ENCODE measurements at places on chromosomes 5 and 9.

DNA sequence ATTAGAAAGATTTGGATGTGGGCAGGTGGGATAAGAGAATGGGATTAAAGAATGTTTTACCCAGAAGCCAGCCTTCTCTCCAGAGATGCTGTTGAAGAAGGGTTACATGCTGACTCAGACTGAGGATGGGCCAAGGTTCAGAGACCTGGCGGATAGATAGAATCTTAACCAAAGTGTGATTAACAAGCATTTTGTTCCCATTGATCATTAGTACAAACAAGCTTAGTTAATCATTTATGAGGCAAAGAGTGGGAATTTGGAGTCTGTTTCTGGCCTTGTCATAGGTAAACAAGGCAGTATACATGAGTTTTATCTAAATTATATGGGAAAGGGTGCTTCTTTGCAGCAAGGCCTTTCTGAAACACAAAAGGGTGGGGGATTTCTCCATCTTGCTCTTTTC, 20.8 kb upstream of the DTWD2 start:
- DNase-seq = no peak

DNA sequence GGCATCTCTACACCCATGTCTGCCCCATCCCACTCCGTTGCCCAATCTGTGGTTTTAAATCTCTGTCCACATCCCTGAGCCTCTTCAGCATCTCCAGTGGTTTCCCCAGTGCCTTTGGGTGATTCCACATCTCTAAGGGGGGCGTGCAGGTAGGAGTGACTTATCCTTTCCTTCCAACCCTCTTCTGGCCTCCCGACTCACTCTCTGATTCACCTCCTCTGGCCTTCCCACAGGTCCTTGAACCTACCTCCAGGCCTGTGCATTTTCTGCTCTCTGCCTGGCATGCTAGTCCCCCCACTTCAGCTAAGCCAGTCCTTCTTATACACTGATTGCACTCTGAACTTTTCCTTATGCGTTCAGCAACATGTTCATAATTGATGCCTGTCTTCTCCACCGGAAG, 99.0 kb downstream of the RALGPS1 start:
- no peak for DNase-seq

DNA sequence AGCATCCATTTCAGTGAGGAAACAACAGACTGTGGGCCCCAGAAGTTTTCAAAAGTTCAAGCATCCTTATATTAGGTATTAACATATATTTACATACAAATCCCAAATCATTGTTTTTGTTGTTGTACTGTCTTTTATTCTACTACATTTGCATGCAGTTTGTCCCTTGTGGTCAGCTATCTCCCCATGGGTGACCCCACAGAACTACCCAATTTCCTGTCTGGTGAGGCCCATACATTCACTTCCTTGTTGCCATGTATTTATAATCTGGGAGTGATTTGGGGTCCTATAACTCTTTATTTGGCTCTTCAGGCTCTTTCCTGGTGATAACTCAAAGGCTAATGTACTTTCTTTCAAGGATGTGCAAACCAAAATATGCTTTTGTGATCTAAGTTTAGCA, 3.3 kb upstream of the CD180 start:
- DNase-seq = no peak

- peak; percentile 26 for DNase-seq
These were observed 45.0 kb upstream of the PRSS3 start for GRCh38 chr9:33750307-33750838.

DNA sequence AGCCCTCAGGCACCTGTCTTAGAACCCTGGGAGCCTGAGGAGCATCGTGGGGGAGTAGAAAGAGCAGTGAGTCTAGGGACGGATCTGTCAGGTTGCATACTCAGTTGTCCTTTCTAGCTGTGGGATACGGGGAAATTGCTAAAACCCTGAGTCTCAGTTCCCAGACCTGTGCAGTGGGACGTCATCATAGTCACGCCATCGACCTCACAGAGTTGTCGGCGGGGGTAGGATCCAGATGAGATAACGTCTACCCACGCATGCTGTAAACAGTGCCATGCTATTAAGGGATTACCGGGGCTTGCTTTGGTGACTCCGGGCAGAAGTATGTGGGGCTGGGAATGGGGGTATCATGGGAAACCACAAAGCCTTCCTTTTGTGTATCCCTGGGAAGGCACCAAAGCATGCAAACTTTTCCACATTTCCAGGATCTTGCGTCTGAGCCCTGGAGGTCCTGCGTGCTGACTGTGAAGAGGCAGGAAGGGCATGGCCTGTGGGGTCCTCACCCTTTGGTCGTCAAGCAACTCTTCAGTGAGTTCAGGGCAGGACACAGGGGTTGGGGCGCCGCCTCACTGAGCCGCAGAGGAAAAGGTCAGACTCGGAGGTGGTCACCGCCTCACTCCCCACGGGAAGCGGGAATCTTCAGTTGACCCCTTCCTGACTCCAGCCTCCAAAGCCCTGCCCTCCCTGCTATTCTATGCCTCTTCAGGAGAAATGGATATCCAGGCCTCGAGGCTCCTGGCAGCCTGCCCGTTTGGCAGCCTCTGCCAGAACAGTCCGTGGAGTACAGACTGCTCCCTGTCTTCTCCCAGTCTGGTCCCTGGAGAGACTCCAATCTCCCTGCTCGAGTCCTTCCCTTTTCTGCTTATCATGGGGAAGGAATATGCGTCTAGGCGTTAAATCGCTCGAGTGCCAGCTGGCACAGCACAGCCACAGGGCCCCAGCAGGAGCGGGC, 186.8 kb upstream of the KLF9 start:
- DNase-seq = peak; percentile 85

GRCh38 chr5:164326219-164326618, 820.8 kb downstream of the MAT2B start:
- no peak for DNase-seq

DNA sequence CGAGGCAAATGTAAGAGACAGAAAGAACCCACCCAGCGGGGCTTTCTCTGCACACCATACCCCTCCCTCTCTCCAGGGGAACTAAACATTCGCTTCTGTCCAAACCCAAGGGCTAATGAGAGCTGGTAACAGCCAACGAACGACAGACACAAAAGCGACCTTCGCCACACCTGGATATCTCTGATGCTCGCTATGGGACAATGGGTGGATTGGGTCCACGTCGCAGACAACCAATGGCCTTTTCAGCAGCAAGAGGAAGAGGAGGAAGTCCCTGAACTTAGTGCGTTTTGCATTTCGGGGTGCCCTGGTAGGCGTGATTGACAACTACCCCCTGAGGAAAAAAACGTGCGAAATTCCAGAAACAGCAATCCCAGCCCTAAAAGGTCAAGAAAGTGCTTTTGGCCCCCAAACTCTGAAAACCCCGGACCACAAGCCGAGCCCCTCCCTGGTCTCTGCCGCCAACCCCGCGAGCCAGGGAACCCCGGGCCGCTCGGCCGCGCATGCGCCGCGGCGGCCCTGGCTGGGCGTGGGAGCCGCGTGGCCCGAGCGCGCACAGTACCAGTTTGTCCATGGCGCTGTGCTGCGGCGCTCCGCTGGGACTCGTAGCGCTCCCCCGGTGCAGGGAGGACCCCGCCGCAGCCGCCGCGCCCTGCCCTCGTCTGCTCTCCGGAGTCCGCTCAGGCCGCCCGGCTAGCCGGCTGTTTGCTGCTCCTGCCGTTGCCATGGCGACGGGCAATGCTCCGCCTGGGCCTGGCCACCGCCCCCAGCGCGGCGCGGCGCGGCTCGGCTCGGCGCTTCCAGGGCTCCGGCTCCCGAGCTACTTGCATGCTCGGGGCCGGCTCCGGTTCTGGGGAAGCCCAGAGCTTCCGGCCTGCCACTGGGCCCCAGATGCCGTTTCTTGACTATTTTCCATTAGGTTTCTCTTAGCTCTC, 66.9 kb upstream of the DNAH5 start:
- peak; percentile 84 for DNase-seq

GRCh38 chr9:117718085-117718484, 13.9 kb downstream of the TLR4 start:
- peak; percentile 41 for DNase-seq

DNA sequence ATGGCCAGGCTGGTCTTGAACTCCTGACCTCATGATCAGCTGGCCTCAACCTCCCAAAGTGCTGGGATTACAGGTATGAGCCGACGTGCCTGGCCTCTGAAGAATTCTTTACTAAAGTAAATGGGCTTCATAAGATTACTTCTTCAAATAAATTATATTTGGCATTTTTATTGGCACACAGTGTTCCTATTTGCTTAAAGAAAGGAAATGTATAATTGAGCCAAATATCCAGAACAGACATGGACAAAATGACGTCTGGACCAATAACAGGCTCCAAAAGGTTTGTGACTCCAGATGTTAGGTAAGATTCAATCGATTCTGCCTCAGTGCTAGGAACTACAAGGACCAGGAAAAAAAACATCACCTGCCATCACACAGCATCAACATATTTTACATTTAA, 40.7 kb downstream of the ECPAS start:
- no peak for DNase-seq

GRCh38 chr5:20020247-20020646, 32.2 kb upstream of the CDH18 start:
- DNase-seq = no peak

DNA sequence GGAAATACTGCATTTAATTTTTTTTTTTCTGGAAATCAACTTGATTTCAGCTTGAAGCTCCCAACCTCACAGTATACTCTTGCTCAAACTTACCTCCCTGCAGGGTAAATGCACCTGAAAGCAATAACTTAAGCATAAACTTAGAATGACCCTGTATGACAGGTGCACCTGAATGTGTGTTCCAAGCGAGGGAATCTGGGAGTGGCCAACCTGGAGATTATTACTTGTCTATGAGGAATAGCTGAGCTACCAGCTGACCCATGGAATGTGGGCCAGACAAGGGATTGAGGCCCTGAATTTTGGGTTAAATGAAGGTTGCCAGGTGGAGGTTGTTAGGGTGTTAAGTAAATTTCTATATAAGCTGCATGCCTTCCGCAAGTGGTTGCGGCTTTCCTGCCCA, 140.6 kb downstream of the OSTF1 start:
- no peak for DNase-seq

GRCh38 chr9:110622368-110622767, 42.8 kb upstream of the SVEP1 start:
- DNase-seq = no peak

GRCh38 chr9:34256987-34257585, 72.0 kb downstream of the KIF24 start:
- no peak for DNase-seq

DNA sequence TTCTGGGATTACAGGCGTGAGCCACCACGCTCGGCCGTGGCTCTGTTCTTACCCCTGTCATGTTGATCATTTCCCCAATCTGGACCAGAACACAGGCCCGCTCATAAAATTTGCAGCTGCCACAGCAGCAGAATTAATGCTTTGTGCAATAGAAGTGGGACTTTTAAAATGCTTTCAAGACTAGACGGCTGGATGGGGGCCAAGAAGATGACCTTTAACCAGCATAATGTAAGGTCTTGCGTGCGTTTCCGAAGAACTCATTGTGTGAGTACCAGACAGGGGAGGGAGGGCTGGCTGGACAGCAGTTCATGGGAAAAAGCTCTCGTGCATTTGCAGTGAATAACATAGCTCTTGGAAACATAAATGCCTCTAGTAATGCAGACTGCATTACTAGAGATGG, 3.5 kb upstream of the WDR38 start:
- DNase-seq = no peak

DNA sequence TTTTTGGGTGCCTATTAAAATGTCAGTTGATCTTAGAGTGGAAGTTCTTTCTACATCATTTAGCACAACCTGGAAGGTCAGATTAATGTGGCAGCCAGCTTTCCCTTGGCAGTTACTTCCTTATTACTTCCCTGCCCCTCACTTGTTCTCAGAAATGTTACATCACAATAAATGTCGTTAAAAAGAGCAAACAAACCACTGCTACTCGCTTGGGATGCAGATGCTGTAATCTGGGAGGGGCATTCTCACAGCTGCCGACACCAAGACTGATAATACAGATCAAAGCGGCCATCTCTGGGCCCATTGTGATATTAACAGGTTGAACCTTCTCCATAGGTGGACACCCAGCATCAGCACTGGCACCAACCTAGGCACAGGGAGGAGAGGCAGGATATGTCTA, 29.3 kb downstream of the PLAC8L1 start:
- no peak for DNase-seq

DNA sequence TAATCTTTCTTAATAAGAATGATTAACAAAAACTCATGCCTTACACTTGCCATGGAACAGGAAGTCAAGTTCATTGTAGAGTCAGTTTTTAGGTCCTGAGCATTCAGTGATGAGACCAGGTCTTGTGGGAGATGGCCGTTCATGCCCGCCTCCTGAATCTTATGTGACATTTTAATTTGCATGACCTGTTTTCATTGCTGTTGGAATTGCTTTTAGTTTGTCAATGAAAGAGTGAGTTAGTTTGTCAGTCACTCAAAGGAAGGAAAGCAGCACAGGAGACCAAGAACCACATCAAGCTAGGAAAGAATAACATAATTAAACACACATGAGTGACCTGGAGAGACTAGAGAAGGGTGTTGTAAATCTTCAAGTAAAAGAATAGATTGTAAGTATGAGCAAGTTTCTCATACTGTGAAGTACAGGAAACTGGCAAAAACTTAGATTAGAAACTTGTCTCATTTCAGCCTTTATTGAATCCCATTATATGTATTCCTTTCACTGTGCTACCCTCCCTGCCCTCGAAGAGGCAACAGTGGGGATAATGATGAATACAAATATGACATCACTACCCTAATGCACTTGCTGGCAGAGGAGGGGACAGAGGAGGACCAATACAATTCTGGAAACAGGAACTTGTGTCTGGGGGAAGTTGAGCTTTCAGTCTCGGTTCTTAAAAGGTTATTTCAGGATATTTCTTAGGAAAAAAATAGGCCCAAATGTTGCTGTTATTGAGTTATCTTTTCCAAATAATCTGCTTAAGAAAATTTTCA, 64.3 kb upstream of the C6 start:
- no peak for DNase-seq

- no peak for DNase-seq
These were observed 40.0 kb downstream of the ADAMTS19 start for GRCh38 chr5:129500101-129500500.

GRCh38 chr5:14359069-14360043, 216.2 kb downstream of the TRIO start:
- DNase-seq = no peak

- no peak for DNase-seq
These were observed 78.8 kb downstream of the NIPSNAP3B start for GRCh38 chr9:104842698-104843097.

- no peak for DNase-seq
These were observed at the start of gene FBN2 for GRCh38 chr5:128538000-128538249. Gene FBN2, minus strand, starts transcription at chr5:128538245. Its CDS starts 642 bp downstream, at chr5:128537603.

DNA sequence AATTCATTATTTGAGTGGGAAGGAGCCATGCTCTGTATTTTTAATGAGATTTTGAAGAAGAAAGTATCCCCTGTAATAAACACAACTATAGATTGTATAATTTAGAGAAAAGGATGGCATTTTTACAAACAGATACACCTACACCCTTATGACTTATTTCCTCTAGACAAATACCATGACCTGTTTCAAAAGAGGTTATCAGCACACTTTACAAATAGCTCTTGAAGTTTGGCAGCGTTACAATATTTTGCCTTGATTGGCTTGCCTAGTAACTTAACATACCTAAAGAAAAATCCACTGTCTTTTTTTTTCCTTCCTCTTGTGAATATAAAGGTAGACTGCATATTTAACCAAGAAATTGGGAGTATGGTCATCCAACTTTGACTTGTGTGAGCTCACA, 28.5 kb upstream of the CETN3 start:
- DNase-seq = peak; percentile 19

- no peak for DNase-seq
These were observed 1.3 kb upstream of the ZNF366 start for GRCh38 chr5:72508241-72509170.

- no peak for DNase-seq
These were observed 42.9 kb downstream of the FAF2 start for GRCh38 chr5:176491101-176491502.

- DNase-seq = no peak
These were observed 1.5 kb downstream of the RNF208 start for GRCh38 chr9:137220317-137221094.

GRCh38 chr9:95791286-95791685, 84.2 kb upstream of the ERCC6L2 start:
- no peak for DNase-seq

Data from A172 (cell line).